Nephron progenitor cell (in vitro differentiated cells): ENCODE measurements at places on chromosomes 6 and 20.

DNA sequence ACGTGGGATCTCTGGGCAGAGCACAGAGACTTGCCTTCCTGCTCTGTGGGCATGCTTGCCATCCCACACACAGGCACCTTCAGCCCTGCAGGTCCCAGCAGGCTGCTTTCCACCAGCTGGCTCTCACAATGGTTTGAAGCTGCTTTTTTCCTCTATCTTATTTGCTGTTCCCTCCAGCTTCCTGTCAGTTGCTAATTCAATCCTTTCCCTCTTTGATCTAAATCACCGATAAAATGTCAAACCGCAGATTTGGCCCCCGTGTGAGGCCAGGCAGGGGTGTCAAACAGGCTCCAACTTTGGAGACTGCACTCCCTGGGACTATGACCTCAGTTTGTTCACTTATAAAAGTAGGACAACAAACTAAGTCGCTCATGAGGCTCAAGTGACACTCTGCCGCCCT is 40.6 kb upstream of the PCMTD2 start:
- no peak for DNase-seq

- DNase-seq = no peak
Observed at GRCh38 chr6:158646023-158646910, 1.7 kb upstream of the DYNLT1 start.

GRCh38 chr6:137775720-137776119 is 91.3 kb upstream of the TNFAIP3 start:
- no peak for DNase-seq

- DNase-seq = no peak
Observed at GRCh38 chr6:53699462-53699861, 33.9 kb upstream of the KLHL31 start.

DNA sequence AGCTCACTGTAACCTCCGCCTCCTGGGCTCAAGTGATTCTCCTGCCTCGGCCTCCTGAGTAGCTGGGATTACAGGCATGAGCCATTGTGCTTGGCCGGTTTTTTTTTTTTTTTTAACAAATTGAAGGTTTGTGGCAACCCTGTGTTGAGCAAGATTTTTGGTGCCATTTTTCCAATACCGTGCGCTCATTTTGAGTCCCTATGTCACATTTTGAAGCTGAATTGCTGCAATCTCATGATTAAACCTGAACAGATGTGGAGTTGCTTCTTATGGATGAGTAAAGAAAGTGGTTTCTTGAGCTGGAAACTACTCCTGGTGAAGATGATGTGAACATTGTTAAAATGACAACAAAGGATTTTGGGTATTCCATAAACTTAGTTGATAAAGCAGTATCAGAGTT is 16.6 kb downstream of the SASH1 start:
- no peak for DNase-seq

DNA sequence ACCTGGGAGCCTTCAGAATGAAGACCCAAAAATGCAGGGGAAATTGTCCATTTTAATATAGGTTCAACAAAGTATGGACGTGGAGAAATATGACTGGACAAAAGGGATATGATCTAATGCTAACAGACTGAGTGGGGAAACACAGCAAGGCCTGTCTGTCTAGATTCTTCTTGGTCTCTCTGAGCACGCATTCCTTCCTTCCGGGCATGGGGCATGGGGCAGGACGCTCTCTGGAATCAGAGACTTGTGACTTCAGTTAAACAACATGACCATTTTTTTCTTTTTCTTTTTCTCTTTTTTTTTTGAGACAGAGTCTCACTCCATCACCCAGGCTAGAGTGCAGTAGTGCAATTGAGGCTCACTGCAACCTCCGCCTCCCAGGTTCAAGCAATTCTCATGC is 31.9 kb downstream of the ZBTB2 start:
- DNase-seq = no peak

DNA sequence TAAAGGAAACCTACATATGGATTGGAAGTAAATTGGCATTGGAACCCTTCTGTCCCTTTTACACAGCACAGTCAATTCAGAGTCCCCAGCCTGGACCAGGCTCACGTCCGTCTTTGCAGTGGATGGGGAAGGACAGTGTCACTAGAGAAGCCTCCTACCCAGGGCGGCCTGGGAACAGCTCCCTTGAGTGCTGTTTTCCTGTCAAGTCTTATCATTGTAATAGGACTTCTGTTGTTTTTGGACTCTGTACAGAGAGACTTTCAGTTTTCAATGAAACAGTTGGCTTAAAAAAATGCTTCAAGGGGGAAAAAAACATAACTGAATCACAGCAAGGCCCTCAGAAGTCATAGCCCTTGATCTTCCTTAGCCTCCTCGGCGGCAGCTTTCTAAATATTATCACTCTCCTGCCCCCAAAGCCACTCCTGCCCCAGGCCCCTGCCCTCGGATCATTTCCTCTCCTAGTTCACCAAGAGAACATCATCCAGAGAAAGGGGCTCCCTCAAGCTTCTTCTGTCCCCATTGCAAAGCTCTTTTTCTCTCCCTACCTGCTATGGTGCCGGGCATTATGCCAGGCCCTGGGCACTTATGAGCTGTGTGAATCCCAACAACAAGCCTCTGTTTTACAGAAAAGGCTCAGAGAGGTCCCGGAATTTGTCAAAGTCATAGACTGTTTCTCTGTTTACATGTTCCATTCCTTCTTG is 37.8 kb upstream of the CNKSR3 start:
- peak; percentile 60 for DNase-seq

- no peak for DNase-seq
Observed at GRCh38 chr6:46044881-46045617, 29.4 kb upstream of the CLIC5 start.

- no peak for DNase-seq
Observed at GRCh38 chr6:170072246-170072645, 218.6 kb downstream of the DLL1 start.

DNA sequence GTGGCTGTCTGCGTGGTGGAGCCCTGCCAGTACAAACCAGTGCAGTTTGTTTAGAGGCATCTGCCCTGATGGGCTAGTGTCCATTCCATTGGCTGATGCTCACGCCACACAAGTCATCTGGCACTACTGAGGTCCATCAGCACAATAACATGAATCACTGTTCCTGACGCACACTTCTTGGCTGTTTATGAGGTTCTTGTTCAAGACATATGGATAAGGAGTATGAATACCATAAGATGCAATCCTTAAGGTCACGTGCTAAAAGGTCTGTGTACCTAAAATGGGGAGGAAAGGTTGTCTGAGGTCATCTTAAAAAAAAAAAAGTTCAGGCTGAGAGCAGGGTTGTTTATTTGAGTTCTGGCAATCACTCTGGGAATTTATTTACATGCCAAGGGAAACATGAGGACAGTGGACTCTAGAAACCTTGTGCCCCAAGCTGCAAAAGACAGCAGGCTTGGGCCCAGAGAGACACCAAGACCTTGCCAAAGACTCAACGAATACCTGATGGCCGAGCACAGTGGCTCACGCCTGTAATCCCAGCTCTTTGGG is 54.1 kb upstream of the SHLD1 start:
- DNase-seq = no peak

- DNase-seq = no peak
Observed at GRCh38 chr6:82030761-82031503, 216.6 kb downstream of the IBTK start.

DNA sequence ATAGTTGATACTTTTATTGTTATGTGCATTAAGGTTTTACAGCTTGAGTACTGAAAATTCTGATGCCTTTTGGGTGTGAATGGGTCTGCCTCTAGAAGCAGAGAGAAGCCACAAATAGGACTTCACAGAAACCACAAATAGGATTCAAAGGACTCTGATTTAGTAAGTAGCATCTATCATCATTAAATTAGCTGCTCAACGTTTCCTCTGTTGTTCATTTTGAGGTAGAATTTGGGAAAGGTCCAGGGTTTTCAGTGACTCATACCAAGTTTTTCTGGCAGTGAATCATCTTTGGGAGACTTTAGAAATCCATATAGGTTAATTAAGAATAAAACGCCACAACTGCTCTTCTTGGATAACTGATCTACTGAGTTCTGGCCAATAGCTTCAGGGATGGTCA is 105.1 kb downstream of the PHF3 start:
- no peak for DNase-seq

- DNase-seq = no peak
Observed at GRCh38 chr20:23641936-23642751, 4.4 kb upstream of the CST3 start.

- no peak for DNase-seq
Observed at GRCh38 chr6:84867521-84867920, 103.1 kb upstream of the TBX18 start.

DNA sequence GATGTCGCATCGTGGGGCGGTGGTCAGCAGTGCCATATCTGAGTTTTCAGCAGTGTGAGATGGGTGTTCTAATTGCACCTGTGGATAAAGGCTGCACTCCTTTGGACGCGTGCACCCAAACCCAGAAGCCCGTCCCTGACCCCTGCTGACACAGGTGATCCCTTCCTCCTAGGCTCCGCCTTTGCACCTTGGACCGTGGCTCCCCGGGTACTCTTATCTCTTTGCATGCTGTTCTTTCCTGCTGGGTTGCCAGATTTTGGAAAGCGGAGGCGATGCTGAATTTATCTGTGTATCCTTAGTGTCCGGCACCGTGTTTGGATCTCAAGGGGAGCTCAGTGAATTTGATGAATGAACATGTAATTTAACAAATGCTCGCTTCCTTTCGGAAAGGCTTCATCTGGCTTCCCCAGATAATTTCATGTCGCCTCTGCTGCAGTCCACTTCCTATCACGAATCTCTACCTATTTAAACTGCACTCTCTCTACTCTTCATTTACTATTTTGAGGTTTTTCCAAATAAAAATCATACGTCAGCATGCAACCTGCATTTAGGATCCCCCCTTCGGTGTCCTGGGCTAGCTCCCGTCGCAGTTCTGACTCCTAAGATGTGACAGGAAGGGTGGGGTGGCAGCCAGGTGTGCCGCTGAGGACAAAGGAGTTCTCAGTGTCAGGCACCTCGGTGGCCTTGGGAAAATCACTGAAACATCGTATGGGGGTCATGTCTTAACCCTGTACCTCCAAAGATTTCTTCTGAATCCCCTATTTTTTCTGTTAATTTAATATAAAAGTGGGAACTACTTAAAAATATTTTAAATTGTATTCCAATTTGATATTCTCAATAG is 753 bp upstream of the PERP start:
- DNase-seq = peak; percentile 31

GRCh38 chr6:15672291-15672690 is 9.5 kb upstream of the DTNBP1 start:
- DNase-seq = no peak

DNA sequence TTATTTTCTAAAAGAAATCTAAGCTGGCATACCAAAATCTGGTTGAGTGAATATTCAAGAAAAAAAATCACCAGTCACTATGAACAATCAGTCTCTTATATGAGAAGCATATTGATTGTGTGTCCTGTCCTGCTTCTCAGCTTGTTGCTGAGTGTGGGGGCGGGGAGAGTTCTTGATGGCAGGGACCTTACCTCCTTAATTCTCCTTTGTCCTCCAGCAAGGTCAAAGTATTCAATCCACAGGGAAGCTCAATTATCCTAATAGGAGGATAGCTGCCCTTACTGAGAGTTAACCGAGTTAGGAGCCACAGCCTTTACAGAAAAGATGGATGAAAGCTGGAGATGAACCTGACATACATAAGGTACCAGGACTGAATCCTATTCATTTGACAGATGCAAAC is 154.0 kb downstream of the LY86 start:
- no peak for DNase-seq

- DNase-seq = peak; percentile 84
Observed at GRCh38 chr20:56628873-56629463, at the start of gene TFAP2C. Gene TFAP2C (plus strand): TSS chr20:56629306. CDS start chr20:56629545, 239 bp downstream.
